Cerebellum (tissue), 4 donors: ENCODE measurements at places on chromosomes 5 and 9.

DNA sequence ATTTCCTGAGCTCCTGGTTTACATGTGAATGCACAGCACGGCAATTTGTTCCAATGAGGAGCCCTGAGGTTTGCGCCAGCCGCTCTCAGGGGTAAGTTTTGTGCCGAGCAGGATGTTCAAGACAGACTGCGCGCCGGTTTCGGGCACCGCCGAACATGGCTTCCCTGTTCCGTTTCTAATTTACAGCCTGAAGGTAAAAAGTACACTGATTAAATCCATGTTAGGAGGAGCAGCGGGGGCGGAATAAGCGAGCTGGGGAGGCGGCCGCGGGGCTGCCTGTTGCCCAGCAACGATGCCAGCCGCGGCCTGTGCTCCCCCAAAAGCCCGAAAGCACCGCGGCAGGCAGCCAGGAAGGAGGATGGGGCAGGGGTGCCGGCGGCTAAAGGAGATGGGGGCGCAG is 6.4 kb downstream of the SOWAHA start:
- DNase-seq: no peak

- DNase-seq: no peak
Observed at GRCh38 chr9:136544964-136545691, 720 bp downstream of the NOTCH1 start.

- DNase-seq: no peak
Observed at GRCh38 chr5:121573721-121574382, 277.8 kb upstream of the FTMT start.

DNA sequence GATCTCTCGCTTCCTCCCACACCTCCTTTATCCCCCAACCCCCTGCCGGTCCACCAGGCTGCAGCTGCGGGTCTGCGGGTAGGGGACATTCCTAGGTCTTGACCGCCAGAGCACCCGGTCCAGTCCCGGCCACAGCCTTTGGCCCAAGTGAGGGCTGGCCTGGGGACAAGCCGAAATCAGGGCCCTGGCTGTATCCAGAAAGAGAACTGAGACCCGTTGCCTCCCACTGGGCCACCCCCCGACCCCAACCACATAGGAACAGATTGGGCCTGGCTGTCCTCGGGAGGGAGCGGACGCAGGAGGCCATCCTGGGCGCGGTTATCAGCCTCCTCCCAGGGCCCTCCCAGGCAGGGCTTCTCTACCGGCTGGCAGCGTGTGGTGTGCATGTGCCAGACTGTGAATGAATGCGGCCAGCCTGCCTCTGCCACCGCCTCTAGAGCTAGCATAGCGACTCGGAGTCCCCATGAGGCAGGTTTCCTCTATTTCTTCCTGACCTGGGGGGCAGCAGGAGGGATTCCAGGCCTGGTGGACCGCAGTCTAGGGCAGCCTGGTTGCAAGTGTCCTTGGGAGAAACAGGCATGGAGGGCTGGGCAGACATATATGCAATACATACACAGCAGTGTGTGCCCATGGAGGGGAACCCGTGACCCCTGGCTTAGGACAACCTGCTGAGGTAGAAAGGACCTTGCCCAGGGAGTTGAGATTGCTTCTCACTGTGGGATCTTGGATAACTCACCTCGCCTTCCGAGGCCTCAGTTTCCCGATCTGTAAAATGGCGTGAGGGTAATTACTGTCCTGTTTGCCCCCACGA is 1.2 kb downstream of the N4BP3 start:
- DNase-seq: peak; percentile 64

DNA sequence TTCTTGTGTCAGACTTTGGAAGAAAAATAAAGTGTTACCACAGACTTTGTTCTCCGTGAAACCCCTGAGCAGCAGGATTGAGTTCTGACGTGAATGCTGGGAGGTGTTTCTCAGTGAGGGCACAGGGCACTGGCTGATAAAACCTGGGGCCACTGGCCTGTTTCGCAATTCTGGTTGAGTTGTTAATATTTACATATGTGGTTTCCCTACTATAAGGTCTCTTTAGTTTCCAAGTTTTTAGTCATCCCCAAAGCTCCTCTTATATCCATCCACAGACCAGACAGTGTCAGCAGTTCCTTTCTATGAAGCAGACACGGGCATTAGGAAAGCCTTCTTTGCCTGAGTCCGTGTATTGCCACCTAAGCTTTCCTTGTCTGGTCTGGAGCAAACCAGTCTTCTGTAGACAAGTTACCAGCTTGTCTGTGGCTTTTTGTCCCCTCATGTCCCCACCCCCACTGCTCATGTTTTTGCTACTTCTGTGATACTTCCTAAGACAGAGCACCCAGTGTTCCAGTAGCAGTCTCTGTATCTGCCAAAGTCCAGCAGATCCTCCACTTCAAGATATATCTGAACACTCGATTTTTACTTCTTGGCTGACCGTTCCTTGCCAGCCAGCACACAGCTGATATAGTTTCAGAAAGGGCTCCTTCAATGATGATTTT is 42.0 kb downstream of the ACO1 start:
- no peak for DNase-seq

GRCh38 chr9:1383899-1384455 is 333.8 kb downstream of the DMRT2 start:
- no peak for DNase-seq

- no peak for DNase-seq
Observed at GRCh38 chr5:31410089-31410488, 121.8 kb downstream of the DROSHA start.

GRCh38 chr9:70415041-70415440 is 584 bp upstream of the KLF9 start:
- no peak for DNase-seq

DNA sequence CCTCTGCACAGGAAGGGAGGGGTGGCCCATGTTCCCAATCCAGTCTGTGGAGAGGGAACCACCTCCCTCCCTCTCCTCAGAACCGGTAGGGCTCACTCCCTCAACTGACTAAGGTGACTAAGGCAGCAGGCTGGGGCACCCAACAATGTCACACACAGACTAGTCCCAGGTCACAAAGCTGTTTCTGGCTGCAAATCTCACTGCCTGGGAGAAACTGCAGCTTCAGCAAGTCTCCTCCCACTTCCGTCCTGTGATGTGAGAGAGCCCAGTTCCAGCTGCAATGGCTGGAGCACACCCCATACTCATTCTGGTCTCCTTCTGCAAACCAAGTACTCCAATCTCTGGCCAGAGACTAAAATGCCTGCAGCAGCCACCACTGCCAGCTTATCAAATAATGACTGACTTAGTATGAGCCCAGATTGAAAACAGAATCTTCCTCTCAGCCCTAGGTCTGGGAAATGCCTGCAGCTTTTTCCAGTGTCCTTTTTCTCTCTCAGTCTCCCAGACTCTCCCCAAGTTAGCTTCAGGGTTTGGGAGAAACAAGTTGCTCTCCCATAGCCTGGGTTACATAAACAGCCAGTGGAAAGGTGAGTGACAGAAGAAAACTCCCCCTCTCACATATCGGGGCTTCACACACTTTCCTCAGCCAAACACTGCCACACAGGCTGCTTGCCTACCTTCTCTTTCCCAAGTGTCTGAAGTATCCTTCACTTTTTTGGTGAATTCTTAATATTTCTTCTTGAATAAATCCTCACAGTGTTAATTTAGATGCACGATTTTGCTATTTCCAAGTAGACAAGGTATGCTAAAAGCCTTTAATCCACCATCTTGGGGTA is 247.4 kb upstream of the RASA1 start:
- no peak for DNase-seq

DNA sequence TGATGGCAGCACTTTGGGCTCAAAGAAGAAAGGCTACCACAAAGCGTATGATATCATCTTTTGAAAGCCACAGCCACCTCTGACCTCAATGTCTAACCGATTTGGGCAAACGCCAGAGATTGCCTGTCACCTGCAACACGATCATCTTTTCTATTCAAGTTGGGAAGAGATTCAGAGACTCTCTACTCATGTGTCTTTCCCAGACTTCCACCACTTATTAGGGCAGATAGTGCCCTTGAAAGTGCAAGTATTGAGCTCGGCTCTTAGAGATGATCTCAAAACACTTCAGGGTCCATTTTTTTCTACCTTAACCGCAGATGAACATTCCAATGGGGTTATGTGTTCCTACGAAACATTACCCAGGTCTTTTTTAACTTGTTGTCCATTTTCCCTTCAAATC is 213.7 kb downstream of the DRD1 start:
- no peak for DNase-seq

DNA sequence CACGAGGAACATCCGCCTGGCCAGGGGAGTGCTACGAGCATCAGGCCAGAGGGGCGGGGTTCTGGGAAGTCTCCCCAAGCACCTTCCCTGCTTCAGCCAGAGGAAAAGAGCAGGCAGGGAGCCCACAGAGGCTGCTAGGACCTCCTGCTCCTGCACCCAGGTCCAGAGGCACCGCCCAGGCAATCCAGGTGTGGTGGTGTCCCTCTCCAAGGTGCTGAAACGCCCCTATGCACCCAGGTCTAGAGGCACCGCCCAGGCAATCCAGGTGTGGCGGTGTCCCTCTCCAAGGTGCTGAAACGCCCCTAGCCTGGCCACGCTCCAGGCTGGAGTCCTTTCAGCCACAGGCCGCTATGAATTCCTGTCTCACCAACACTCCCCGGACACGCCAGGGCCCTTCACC is 10.7 kb upstream of the UBAC1 start:
- no peak for DNase-seq

- DNase-seq: no peak
Observed at GRCh38 chr9:123217128-123217654, 51.2 kb downstream of the STRBP start.

DNA sequence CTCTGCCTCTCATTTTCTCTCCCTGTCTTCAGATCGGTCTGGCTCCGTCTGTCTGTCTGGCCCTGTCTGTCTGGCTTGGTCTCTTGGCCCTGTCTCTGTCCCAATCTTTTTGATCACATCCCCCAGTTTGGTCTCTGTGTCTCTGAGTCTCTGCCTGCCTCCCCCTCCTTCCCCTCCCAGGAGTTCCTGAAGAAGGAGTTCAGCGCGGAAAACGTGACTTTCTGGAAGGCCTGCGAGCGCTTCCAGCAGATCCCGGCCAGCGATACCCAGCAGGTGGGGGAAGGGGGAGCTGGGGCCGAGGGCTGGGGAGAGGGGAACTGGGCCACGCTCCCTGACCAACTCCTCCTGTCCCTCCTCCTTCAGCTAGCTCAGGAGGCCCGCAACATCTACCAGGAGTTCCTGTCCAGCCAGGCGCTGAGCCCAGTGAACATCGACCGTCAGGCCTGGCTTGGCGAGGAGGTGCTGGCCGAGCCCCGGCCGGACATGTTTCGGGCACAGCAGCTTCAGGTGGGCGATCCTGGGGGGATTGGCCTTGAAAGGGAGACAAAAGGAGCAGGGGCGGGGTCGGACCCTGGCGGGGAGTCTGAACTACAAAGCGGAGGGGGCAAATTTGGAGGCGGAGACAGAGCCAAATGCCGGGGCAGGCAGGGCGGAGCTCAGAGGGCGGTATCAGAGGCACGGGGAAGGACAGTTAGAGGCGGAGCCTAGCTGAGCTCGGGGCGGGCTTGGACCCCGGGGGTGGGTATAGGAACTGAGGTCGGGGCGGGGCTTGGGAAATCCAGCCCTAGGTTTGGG is 9.0 kb downstream of the RGS14 start:
- DNase-seq: peak; percentile 70

GRCh38 chr9:123318961-123319421 is 37.0 kb upstream of the CRB2 start:
- peak; percentile 68 for DNase-seq

GRCh38 chr5:131952301-131952857 is 6.9 kb upstream of the MEIKIN start:
- no peak for DNase-seq

DNA sequence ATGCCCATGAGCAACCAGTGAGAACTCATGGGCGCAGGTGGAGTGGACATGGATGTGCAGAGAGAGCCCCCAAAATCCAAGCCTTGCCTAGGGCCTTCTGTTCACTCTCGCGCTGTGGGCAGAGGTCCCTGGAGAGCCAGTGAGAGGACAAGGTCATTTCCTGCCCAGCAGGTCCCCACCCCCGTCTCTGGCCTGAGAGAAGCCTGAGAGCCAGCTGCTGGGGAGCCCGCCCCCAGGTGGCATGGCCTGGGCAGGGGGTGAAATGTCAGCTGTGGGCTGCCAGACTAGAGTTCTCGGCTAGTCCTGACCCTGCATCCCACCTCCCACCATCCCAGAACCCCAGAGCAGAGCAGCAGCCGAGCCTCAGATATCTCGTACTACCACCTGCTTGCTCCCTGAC is 85.3 kb downstream of the BARX1 start:
- DNase-seq: no peak

DNA sequence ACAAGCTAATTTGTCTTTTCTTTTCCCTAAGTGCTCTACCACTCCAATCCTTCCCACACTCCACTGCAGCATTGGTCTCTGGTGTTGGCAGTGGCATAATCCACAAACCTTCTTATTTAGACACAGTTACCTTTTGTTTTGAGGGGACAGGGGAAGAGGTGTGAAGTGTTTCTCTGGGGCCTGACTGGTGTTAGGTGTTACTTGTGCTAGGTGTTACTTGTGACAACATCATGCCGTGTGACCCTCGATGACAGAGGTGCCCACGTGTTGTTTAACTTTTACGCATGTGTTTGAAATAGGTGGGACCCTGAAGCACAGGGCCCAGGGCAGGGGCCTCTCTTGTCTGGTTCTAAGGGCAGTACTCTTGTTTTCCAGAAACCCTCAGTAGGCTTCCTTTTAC is 70.5 kb upstream of the SPRY4 start:
- no peak for DNase-seq

GRCh38 chr9:127258606-127259471 is 5.7 kb upstream of the GARNL3 start:
- no peak for DNase-seq

GRCh38 chr9:136901516-136902258 is 15.4 kb downstream of the TRAF2 start:
- no peak for DNase-seq

DNA sequence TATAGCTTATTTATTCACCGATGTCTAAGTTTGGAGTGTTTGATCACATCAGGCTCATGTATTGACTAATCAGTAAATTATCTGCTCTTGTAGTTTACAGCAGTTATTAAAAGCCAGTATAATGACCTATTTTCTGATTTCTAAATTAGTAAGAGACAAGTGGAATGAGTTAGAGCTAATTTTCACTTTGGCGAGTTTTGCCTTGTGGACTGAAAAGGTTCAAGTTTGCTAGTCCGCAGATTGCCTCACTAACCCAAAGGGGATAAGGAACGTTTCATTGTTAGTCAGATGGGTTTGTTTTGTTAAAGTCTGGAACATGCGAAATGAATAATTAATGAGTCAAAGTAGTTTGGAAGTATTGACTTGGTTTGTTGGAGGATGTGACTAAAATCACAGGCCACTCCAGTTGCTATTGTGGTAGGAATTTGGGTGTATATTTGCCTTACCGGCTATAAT is 40.1 kb downstream of the SMARCA2 start:
- no peak for DNase-seq

GRCh38 chr5:59301727-59302126 is 591.8 kb downstream of the PDE4D start:
- DNase-seq: no peak

DNA sequence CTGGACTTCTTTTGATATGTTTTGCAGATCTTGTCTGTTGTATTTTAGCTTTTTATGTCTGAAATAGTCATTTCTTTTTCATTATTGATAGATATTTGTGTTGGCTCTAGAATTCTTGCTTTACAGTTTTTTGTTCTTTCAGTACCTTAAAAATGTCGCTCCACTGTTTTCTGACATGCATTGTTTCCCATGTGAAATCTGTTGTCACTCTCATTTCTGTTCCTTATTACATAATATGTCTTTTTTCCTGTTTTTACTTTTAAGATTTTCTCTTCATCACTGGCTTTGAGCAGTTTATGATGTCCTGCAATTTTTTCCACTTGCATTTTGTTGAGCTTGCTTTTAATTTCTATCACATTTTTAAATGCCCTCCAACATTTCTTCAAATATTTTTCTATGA is 270.4 kb upstream of the TARS1 start:
- no peak for DNase-seq
